ENCODE measurements at places on chromosomes 6 and 20.

DNA sequence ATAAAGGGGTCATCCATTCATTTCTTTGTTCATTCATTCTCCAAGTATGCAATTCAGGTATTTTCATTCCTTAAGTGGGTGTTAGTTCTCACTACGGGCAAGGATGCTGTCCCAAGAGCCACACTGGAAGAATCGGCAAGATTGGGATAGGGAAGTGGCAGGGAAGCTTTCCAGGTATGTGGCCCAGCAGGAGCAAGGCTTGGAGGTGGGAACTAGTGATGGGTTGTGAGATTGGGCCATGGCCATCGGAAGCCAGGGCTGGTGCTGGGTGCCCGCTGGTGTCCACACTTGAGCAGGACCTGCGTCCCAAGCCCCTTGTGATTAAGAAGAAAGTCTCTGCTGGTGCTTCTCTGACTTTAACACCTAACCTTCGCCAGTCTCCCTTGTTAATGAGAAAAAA, 15.1 kb downstream of the VSTM2L start:
- DNase-seq: no peak

- DNase-seq: no peak
These were observed 7.9 kb downstream of the MYLK2 start for GRCh38 chr20:31827059-31827458.

DNA sequence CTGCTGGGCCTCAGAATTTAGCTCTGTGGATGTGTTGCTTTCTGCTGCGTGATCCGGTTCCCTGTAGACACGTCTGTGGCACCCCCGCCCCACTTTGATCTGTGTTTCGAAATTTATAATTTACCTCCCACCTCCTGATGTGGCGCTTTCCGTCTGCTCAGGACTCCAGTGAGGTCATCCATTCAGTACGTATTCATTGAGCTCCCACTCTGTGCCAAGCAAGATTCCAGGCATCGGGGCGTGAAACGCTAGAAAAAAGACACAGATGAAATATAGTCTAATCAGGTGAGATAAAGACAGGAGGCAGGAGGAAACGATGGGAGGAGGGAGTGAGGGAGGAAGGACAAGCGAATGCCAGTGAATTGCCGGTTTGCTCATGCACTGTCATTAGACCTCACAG, 431.9 kb upstream of the SULF2 start:
- no peak for DNase-seq

- DNase-seq: no peak
These were observed 189.3 kb downstream of the GRIK2 start for GRCh38 chr6:101582792-101583191.

DNA sequence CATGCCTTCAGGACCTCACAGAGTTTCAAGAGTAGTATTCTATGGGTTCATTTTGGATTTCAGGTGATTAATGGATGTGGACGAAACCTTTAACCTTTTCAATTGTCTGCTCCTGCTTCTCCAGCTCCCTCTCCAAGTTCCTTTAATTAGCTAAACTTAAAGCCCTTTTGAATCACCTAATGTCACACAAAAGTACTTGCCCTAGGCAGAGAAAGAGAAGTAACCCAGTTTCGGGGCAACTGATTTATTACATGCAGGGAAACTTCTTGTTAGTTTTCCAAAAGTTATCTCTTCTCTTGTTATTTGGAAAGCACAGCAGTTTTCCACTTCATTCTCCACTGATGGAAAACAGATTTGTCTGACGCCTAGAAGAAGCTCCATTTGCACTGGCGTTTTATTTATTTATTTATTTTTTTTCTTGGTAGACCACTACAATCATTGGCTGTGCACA, 407.7 kb upstream of the JARID2 start:
- no peak for DNase-seq

DNA sequence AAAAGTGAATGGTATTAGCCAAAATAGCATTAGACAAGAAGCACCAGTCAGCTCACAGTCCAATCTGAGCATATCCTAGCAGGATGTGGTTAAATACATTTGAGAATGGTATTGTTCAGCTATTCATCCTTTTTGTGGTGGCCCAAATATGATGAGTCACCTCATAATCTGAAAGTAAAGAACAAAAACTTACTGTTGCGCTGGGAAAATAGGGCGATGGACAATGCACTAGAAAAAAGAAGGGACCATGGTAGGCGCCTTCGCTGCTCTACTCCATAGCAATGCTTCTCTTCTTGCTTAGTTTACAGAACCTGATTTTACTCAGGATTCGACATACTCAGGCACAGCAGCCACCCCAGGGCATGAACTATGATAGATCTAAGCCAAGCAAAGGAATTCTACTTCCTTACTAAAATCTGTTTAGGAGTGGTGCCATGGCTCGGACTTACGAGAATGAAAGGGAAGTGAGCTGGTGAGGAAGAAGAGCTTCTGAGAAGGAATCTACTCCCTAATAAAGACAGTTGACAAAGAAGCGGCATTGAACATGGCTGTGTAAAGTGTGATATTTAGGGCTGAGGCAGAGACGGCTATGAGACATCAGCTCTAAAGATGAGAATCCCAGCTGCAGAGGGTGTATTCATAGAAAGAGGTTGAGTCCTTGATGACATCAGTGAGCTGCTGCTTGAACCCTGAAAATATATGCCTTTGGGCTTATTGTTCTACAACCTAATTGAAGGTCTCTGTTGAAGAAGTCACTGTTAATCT, 16.6 kb upstream of the FBXO9 start:
- DNase-seq: peak; percentile 36

GRCh38 chr6:128240024-128240428, 280.4 kb downstream of the PTPRK start:
- no peak for DNase-seq

- DNase-seq: no peak
These were observed 18.4 kb downstream of the POPDC3 start for GRCh38 chr6:105161421-105161820.

DNA sequence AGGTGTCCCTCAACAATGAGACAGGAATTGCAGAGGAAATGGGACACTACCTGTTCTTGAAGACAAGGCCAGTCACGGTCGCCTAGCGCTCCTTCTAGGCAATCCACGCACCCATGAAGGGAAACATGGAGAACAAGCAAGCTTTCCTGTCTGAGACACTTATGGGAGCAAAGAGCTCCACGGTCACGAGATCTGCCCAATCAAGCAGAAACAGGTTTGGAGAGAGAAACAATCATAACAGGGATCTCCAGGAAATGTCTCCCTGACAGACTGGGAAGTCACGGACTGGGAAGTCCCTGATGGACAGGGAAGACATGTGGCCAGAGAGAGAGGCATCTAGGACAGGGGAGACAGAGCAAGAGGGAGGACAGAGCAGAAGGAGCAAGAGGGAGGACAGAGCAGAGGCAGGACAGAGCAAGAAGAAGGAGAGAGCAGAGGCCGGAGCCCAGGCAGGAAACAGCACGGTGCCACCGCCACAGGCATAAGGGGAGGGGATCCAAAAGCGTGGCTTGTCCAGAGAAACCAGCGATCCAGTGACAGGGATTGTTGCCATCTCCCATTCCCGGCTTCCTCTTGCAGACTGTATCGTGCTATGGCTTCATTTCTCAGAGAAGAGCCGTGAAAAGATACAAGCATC, 167.8 kb upstream of the ZNF337 start:
- DNase-seq: no peak

DNA sequence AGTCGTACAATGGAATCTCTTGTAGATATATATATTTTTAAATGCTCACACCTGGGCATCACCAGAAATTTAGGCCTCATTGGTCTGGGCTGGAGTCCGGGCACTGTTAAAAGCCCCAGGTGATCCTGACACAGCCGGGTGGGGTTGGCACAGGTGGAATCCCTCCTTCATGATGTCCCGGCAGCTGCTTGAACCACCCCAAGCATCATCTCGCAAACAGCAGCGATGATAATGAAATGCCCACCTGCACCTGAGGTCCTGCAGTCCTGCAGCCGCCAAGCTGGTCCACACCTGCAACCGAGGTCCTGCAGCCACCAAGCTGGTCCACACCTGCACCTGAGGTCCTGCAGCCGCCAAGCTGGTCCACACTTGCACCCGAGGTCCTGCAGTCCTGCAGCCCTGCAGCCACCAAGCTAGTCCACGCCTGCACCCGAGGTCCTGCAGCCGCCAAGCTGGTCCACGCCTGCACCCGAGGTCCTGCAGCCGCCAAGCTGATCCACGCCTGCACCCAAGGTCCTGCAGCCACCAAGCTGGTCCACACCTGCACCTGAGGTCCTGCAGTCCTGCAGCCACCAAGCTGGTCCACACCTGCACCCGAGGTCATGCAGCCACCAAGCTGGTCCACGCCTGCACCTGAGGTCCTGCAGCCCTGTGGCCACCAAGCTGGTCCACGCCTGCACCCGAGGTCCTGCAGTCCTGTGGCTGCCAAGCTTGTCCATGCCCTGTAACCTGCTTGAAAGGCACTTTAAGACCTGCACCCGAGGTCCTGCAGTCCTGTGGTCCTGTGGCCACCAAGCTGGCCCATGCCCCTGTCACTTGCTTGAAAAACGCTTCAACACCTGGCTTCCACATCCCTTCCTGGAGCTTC, 261.2 kb downstream of the DLL1 start:
- DNase-seq: no peak

DNA sequence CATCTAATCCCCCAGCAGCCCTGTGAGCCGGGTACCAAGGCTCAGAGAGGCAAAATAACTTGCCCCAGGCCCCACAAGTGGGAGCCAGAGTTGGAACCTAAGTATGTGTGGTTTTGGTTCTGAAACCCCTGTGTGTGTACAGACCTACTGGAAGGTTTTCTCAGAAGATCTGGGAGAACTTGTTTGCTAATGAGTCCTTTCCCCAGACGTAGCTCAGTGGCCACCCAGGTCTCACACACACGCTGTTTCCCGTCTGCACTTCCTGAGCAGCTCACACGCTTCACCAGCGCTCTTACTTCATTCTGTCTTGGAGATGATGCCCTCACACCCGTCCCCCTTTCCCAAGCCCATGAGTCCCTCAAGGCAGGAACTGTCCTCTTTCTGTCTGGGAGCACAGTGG, 8.2 kb downstream of the CCN5 start:
- no peak for DNase-seq

DNA sequence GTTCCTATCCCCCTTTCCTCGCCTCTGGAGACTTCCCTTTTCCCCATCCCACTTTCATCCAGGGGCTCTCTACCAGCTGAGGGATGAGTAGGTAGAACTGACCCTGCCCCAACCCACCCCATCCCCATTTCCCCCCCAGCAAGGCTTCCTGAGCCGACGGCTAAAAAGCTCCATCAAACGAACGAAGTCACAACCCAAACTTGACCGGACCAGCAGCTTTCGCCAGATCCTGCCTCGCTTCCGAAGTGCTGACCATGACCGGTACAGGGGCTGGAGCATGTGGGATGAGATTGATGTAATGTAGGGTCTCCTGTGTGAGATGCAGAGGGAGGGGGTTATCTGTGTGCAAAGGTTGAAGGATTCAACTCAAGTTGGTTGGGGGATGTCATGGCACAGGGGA, 12.7 kb downstream of the SYNGAP1 start:
- no peak for DNase-seq

DNA sequence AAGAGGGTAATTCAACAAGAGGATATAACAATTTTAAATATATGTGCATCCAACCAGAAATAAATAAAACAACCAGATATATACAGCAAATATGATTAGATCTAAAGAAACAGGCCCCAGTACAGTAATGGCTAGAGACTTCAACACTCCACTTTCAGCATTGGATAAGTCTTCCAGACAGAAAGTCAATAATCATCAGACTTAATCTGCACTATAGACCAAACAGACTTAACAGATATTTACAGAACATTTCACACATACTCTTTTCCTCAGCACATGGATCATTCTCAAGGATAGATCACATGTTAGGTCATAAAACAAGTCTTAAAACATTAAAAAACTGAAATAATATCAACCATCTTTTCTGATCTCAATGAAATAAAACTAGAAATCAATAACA, 62.7 kb upstream of the MTRF1L start:
- no peak for DNase-seq

- DNase-seq: no peak
These were observed 3.7 kb downstream of the SCGN start for GRCh38 chr6:25655723-25656122.

DNA sequence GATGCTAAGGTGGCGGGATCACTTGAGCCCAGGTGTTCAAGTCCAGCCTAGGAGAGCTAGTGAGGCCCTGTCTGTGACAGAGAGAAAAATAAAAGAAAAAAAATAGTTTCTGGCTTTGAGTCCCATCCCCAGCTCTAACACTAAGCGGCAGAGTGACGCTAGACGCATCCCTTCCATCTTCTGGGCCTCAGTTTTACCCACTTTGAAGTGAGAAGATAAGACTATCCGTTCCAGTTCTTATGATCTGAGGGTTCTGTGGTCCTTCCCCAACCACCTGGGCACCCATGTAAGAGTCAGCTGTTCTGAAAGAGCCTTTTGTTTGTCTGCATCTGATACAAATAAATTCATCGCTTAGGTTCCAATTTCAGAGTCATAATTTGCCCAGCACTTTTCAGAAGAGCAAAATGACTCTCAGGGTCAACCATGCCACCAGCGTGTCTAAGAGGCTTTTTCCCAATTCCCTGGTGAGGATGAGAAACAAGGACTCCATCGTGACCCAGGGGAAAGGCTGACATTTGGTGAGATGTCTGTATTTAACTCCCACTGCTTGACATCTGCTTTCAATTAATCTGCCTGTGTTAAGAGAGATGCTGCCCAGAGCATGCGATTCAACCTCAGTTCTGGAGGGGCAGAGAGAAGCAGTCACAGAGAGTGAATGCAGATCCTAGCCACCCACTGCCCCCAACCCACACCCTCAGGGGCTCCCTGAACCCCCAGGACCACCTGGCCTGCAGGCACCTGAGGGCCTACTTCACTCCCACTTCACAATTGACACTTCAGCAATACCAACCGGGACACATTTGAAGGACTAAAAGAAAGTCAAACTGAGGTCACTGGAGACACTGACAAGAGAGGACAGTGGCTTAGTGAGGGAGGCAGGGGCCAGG, 131.6 kb upstream of the TOP1 start:
- DNase-seq: no peak

DNA sequence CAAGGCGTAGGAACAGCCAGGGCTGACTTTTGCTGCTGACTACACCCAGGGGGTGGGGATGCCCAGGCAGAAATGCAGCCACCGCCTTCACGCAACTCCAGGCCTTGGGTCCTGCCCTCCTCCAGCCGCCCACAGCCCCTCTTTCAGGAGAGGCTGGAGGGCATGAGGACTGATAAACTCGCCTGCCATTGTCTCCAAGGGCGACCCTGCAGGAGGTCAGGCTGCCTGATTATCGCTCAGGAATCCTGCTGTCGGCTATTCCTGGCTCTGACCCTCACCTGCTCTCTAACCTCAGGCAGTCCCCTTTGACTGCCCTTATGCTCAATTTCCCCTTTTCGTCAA, 62.0 kb upstream of the HDDC2 start:
- no peak for DNase-seq

DNA sequence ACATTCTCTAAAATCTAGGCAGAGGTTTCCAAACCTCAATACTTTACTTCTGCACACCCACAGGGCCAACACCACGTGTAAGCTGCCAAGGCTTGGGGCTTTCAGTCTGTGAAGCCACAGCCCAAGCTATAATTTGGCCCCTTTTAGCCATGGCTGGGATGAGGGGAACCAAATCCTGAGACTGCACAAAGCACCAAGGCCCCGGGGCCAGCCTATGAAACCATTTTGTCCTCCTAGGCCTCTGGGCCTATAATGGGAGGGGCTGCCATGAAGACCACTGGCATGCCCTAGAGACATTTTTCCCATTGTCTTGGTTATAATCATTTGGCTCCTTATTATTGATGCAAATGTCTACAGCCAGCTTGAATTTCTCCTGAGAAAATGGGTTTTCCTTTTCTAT, 513.0 kb upstream of the ADGRB3 start:
- DNase-seq: no peak

- no peak for DNase-seq
These were observed 31.3 kb downstream of the KCNK5 start for GRCh38 chr6:39197922-39198500.

GRCh38 chr6:147949981-147950622, 392.5 kb upstream of the SASH1 start:
- DNase-seq: no peak
